ENCODE measurements at places on chromosomes 3 and 15.

- no peak for DNase-seq
Observed at GRCh38 chr15:42584031-42584765, 8.8 kb downstream of the STARD9 start.

DNA sequence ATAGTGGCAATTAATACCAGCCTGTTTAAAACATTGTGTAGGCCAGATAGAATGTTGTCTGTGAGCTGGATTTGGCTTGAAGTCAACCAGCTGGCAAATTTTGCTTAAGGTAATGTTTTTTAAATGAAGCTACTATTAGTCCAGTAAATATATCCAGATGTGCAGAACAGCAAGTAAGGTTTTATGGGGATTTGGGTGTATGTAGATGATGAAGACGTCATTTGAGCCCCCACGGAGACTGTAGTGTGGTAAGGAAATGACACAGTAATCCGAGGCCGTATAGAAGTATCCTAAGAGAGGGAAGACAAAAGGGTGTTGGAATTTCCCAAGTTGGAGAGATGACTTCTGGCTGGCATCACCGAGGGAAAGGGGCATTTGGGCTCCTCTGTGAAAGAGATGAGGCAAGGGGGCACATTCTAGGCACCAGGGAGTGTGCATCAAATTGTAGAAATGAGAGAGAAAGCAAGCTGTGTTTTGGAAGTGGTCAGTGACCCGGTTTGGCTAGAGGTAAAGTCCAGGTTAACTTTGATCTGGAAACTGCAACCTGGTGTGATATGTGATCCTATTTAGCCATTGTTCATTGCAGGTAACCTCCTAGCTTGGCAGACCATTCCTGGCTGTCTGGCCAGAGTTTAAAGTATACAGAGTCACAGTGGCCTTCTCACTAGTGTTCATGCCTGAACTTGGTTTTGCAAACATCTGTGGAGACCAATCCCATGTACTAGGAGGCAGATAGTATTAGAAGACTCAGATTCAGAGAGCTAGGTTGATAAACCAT lies 104.2 kb downstream of the ITPR1 start:
- DNase-seq = no peak

DNA sequence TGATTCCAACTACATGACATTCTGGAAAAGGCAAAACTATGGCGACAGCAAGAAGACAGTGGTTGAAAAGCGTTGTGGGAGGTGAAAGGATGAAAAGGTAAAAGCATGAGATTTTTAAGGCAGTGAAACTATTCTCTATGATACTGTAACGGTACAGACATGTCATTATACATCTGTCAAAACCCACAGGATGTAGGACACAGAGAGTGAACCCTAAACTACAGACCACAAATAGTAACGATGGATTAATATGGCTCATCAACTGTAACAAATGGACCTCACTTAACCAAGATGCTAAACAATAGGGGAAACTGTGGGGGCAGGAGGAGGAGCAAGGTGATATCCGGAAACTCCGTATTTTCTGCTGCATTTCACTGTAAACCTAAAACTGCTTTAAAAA lies 39.1 kb downstream of the MYO9A start:
- no peak for DNase-seq

DNA sequence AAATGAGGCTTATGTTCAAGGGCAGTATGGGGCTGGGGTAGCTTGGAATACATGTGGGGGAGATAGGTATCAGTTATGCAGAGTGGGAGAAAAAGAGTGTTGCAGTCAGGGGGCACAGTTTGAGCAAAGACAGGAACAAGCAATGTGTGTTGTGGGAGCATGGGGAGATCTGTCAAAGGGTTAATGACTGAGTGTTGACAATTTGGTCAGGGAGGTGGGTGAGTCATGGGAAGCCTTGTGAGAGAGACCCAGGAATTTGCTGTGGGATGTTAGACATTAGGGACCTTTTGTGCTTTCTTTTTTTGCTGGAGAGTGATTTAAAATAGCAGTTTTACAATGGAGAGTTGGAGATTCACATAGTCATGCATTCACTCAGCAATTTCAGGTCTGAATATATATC lies 221.6 kb upstream of the NR2E3 start:
- peak; percentile 34 for DNase-seq

DNA sequence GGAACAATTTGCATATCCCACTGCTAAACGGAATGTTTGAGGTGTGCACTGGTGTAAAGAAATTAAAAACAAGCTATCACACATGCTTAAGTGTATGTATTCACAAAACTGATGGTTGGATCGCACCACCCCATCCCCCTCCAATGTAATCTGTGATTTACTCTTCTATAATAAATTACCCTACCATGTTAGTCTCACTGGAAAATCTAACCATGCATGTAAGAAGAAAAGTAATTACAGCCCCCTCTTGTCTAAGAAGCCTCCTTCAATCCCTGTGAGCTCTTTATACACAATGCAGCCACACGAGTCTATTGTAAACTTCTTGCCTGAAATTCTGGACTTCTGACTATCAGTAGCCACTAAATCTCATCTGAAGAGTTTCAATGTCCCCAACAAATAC lies 173.6 kb downstream of the ZBTB20 start:
- no peak for DNase-seq

DNA sequence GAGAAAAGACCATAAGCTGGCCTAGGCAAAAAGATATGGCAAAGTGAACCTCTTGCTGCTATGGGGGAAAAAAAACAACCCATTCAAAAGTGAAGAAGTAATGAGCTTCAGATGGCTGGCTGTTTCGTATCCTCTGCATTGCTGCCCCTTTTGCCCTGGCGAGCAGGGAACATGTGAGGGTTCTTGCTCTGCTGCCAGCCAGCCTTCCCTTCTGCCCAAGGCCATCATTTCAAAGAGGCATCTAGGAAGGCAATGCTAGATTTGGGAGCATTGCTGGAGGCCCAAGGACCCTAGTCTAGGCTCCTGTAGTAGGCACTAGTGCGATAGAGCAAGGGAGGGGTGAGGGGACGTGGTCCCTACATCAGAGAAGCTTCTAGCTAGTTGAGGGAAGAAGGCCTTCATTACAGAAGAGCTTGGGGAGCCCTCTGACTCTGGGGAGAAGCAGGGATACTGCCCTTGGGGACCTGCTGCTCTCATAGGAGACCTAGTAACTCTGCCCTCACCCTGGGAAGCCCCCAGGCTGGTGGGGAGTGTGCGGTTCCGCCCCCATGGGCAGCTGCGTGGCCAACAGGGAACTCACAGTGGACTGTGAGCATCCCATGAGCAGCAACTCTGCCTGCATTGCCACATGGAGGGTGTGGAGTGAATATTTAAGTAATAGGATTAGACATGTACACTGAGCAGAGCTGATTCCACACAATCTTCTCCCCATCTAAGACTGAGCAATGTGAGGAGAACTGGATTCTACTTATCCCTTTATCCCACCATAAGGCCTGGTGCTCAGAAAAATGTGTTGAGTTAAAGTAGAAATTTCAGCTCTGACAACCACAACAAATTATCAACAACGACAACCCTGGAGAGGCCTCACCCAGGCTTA lies 21.3 kb downstream of the ITGA11 start:
- DNase-seq = no peak

- DNase-seq = no peak
Observed at GRCh38 chr3:46429250-46429649, 22.2 kb downstream of the CCRL2 start.

GRCh38 chr15:29731865-29732264 lies 90.4 kb downstream of the TJP1 start:
- DNase-seq = no peak

DNA sequence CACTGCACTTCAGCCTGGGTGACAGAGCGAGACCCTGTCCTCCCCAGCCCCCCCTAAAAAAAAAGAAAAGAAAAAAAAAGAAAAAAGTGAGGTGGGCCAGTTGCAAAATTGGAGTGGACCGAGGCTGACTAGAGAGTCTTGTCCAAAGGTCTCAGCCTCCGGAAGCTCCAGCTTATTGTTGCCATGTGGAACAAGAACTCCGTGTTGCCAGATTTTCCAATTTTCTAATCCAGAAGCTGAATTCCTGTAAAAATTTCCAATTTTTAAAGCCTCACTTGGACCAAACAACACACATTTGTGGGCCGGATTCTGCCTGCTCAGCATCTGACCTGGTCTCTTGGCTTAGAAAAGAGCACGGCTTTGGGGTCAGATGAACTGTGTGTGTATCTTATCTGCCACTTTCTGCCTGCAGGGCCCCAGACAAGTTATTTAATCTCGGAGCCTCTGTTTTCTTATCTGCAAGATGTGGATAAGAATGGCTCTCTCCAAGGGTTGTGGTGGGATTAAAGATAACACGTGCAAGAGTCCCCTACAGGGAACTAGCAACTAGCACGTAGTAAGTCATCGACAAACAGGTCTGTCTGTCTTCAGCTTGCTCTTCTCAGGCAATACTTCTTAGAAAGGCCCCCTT lies 73.7 kb upstream of the TLE3 start:
- DNase-seq = no peak

DNA sequence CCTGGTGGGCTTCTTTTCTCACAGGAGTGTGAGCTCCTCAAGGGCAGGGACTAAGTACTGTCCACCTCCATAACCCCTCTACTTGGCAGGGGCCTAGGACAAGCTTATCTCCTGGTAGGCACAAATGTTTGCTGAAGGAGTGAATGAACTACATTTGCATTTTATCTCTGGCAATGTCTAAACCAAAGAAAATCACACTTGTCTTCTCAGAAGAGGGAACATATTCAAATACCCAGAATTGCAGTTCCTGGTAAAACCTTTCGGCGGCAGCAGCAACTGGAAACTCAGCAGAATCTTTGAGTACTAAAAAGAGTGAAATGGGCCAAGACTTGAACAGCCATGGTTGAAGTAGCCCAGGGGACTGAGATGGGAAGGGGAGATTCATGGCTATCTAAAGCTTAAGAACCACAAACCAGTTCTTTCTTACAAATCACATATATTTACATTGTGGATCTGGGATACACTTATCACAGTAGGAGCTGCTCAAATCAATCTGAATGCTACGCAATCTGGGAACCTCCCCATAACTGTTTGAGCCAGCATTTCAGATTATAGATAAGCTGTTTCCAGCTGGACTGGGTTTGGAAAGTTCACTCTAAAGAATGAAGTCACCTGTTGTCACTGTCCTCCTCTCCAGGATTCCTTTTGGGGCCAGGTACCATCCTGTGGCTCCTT lies 18.7 kb upstream of the PTPN9 start:
- no peak for DNase-seq

GRCh38 chr3:72661115-72661457 lies 187.2 kb downstream of the SHQ1 start:
- peak; percentile 52 for DNase-seq

- DNase-seq = no peak
Observed at GRCh38 chr15:72339777-72340177, 19.8 kb upstream of the CELF6 start.

DNA sequence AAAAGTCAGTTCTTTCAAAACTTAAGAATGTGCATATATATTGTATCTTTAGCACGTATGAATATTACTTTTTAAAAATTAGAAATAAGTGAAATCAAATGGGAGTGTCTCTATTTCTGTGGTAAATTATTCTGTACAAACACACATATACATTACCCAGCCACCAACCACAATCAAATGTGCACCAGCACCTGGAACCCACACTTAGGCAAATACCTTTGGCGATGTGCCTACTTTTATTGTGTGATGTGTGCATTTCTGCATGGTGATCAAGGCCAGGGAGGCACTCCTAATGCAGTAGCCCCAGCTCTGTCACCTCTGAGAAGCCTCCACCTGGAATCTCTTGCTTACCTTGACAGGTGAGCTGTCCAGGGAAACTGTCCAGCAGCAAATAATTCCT lies 76.9 kb downstream of the PIK3R4 start:
- DNase-seq = no peak

- no peak for DNase-seq
Observed at GRCh38 chr15:39471785-39472574, 108.9 kb upstream of the THBS1 start.

GRCh38 chr3:39108200-39108710 lies 775 bp downstream of the TTC21A start:
- no peak for DNase-seq

GRCh38 chr3:148372206-148372875 lies 325.4 kb upstream of the AGTR1 start:
- DNase-seq = no peak

DNA sequence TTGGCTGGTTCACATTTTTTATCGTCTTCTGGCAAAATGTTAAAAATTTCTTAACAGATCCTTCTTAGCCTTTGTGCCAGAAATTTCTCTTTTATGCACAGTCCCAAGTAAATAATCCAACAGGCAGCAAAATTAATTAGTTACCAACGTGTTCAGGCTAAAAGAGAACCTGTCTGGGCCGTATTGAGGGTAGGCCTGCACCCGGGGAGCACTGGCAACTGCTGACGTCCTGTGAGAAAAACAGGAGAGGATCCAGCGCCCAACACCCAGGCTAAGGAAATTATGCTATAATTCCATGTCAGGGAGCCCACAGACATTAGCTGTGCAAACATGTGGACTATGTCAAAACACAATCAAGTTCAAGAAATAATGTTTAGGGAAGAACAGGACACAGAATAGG lies 30.7 kb upstream of the CSTA start:
- no peak for DNase-seq

- no peak for DNase-seq
Observed at GRCh38 chr15:46301291-46301690, 666.5 kb downstream of the SQOR start.

DNA sequence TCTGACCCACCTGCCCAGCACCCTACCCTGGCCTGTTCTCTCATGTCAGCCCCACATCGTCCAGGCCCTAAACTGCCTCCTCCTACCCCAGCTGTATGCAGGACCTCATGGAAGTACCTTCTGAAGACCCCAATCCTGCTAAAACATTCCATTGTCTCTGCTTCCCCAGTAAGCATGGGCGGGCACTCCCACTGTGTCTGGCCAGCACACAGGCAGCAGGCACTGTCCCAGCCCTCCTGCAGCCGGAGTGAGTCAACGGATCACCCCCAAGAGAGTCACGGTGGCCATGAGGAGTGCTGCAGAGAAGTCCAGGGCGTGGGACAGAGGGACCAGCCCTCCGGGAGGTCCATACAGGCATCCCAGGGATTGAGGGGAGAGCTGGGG lies 36.4 kb upstream of the SLCO2A1 start:
- no peak for DNase-seq

DNA sequence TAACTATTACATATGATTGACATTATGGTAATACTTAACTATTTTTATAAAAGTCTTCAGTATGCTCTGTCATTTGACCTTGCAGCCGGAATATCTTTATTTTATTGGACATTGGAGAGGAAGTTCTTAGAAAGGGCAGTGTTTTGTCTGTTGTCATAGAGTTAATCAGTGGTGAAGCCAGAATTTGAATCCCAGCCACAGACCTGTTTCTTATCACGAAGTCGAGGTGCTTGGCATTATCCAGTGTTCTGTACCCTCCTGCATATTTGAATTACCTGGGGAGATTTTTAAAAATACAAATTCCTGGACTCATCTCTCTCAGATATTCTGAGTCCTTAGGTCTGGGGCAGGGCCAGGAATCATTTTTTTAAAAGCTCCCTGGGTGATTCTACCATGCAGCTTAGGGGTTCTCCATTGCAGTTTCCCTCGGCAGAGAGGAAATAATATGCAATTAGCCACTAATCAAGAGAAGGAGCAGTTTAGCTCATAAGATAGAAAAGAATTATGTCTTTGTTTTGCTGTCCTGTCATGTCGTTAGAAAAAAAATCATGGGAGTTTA lies 195.6 kb upstream of the CFAP20DC start:
- DNase-seq = peak; percentile 46

- DNase-seq = no peak
Observed at GRCh38 chr15:26438718-26439117, 334.1 kb downstream of the GABRB3 start.

- DNase-seq = peak; percentile 62
Observed at GRCh38 chr15:43998607-43999006, 171.8 kb downstream of the WDR76 start.
